ENCODE measurements at places on chromosomes 1 and 21.

- DNase-seq: no peak
Observed at GRCh38 chr1:209838537-209838936, 10.8 kb downstream of the UTP25 start.

DNA sequence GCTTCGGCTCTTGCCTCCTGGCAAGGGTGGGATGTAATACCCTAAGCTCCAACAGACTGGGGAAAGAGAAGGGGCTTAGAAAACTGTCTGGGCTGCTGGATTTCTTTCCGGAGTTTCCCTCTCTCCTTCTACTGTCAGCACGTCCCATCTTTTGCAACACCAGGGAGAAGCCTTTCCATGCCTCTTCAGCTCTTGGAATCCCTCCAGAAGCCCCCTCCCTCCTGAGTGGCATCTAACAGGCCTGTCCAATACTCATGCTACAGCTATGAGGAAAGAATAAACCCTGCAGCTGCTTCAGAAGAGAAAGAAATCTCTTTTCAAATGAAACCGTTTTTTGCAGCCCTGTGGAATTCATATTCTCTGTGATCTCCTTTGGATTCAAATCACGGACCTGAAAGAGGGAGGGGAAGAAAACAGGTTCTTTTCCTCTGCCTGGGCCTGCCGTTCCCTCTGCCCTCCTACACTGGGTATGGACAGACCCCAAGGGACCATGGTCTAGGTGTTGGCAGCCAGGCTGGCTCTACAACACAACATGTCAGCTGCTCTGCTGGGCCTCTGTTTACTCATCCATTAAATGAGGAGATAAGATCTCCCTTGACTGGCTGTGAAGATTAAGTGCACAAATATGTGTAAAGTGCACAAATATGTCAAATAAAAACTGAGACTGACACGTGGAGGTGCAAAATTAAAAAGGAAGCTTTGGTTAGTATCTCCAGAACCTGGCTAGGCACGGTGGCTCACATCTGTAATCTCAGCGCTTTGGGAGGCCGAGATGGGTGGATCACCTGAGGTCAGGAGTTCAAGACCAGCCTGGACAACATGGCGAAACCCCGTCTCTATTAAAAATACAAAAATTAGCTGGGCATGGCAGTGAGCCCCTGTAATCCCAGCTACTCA is 6.0 kb upstream of the CAPN2 start:
- peak; percentile 33 for DNase-seq

- DNase-seq: no peak
Observed at GRCh38 chr1:233777566-233777965, 126.9 kb upstream of the SLC35F3 start.

- no peak for DNase-seq
Observed at GRCh38 chr1:14945132-14946010, 208.2 kb upstream of the TMEM51 start.
